Fibroblast of lung (primary cell): ENCODE measurements at places on chromosomes 16 and 17. TPM values are rescaled to one million over a fixed set of nuclear protein-coding genes. Genes with fewer than 3 reads are reported as not detected.

SLC16A13 gene
- total RNA-seq = 0.26 and 1.3 TPM in 2 replicates

DNASE1L2 gene
- total RNA-seq = 0.77 and 0.99 TPM in 2 replicates

RPRML gene
- total RNA-seq = not detected in 2 replicates

CCDC200 gene
- not detected in 2 replicates for total RNA-seq

RNF166 gene
- total RNA-seq = 9.7 and 13.6 TPM in 2 replicates
